ENCODE measurements at places on chromosomes 6 and 20.
A peak's percentile ranks its signal among the peaks of the same experiment; 100 is the strongest.

DNA sequence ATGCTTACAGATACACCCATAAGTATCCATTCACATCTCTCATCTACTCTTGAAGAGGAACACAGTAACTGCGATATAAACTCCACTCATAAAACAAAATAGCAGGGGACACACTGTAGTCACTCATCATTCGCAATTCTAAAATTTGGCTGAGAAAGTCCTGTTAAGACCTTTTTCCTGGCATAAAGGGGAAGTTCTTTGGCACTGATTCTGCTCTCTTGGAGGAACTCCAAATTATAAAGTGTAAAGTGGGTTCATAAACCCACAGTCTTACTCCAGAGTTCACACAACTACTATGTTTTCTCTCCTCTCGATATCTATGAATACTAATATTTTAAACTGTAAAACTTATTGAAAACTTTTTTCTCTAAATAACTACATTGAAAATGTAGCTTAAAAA is 80.6 kb downstream of the ADGB start:
- DNase-seq: no peak

- no peak for DNase-seq
Observed at GRCh38 chr6:125989631-125990030, 3.3 kb downstream of the TRMT11 start.

- no peak for DNase-seq
Observed at GRCh38 chr6:5610640-5611039, 349.3 kb downstream of the FARS2 start.

DNA sequence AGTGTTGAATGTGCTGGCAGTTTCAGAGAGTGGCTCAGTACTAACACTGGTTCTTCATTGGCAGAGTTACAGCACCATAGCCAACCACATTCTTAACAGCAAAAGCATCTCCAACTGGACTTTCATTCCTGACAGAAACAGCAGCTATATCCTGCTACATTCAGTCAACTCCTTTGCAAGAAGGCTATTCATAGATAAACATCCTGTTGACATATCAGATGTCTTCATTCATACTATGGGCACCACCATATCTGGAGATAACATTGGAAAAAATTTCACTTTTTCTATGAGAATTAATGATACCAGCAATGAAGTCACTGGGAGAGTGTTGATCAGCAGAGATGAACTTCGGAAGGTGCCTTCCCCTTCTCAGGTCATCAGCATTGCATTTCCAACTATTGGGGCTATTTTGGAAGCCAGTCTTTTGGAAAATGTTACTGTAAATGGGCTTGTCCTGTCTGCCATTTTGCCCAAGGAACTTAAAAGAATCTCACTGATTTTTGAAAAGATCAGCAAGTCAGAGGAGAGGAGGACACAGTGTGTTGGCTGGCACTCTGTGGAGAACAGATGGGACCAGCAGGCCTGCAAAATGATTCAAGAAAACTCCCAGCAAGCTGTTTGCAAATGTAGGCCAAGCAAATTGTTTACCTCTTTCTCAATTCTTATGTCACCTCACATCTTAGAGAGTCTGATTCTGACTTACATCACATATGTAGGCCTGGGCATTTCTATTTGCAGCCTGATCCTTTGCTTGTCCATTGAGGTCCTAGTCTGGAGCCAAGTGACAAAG is 17.0 kb upstream of the ADGRF4 start:
- DNase-seq: no peak

- DNase-seq: no peak
Observed at GRCh38 chr6:142803032-142803431, 141.9 kb downstream of the HIVEP2 start.

- DNase-seq: no peak
Observed at GRCh38 chr6:116008470-116009243, 52.0 kb downstream of the FRK start.

- no peak for DNase-seq
Observed at GRCh38 chr6:3220366-3220765, 7.1 kb downstream of the TUBB2B start.

- DNase-seq: no peak
Observed at GRCh38 chr6:157613011-157613522, 210.0 kb upstream of the SNX9 start.

GRCh38 chr20:11766961-11767360 is 150.7 kb upstream of the BTBD3 start:
- no peak for DNase-seq

DNA sequence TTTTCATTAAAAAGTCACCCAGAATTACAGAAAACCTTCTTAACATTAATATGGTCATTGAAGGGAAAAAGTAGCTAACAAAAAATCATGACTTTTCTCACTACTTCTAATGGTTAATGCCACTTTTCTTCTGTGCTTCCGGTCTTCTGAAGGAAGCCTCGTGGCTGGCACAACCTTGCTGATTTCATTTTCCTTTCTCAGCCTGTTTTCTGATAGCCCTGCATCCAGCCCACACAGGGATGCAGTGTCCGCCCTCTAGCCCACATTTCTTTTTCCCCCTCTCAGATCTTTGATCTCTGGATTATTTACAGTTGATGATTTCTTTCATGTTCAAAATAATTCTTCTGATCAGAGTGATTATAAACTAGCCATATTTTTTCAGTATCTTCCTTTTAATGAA is 655.4 kb upstream of the EPHA7 start:
- DNase-seq: no peak

- no peak for DNase-seq
Observed at GRCh38 chr6:166005944-166006899, 161.4 kb downstream of the TBXT start.

GRCh38 chr6:163793011-163793983 is 378.8 kb downstream of the QKI start:
- no peak for DNase-seq

DNA sequence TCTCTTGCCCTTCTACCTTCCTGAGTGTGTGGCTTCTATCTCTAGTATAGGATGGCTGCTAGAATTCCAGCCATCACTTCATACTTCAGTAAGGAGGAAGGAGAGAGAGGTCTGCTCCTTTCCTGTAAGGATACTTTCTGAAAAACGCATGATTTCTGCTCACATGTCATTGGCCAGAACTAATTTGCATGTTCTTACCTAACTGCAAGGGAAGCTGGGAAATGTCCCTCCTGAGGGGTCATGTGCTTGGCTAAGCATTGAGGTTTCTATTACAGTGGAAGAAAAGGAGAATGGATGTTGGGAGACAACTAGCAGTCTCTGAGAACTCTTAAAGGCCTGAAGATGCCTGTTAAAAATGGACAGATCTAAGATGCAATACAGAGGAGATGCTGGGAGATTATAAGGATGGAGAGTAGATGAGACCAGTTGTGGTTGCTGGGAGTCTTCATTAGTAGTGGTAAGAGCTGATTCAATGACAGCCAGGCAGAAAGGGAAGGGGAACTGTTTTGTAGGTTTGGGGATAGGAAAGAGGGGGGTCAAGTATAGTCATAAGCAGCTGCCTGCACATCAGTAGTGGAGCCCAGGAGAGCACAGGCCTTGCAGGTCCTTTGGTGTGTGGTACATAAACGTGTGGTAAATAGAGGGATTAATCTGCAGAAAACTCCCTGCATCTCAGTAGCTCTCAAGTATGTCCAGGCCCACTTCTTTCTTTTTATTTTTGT is 20.2 kb downstream of the CDS2 start:
- no peak for DNase-seq

DNA sequence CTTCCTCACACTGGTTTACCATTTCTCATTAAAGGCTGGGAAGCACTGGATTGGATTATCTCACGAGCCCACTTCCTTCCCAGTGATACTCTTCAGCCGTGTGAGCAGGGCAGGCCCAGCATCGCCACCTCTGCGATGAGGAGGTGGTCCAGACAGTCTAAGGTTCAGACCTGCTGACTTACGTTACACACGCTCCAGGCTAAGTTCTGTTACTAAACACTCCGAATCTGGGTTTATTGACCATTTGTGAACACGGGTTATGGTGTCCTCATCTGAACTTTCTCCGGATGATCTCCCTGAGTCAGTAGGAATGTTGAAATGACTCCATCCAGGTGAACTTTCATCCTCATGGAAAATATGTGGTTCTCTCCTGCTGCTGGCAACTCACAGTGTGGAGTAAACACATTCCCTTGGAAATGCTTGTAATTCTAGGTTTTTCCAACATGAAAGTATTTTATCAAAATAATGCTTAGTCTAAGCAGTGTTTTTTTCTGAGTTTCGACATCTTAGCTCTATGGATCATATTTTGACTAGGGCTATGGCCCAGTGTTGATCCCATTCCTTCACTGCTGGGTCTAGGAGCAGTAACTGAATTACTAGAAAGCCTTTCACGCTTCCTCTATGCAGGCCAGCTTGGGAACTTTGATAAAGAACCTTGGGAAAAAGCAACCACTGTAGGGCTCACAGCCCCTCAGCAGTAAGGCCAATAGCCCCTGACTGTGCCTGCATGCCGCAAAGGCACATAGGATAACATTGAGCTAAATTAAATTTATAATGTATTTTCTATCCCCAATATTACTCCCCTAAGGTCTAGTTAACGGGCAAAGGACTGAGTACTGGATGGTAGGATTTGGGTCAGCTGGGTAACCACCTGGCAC is 37.7 kb upstream of the PXDC1 start:
- no peak for DNase-seq

- peak; percentile 60 for DNase-seq
Observed at GRCh38 chr20:43955062-43955749, 40.6 kb downstream of the TOX2 start.

- DNase-seq: no peak
Observed at GRCh38 chr20:59857966-59858365, 75.5 kb downstream of the SYCP2 start.
